ENCODE measurements at places on chromosomes 1 and 21.

DNA sequence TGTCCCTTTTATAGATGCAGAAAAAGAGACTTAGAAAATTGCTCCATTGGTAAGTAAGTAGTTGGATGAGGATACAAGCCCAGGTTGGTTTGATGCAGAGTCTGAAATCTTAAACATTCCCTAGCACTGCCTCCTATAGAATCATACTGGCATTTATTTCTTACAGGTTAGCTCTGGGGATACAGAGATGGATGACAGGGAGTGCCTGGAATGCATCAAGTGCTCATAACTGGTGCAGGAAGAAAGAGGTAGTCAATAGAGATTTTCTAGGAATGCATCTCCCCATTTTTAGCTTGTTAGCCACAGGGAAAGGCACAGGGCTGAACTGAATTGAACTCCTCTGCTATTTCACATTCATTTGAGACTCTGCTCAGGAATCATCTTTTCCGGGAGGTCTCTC lies 269.0 kb upstream of the USP24 start:
- no peak for DNase-seq

GRCh38 chr1:56322211-56322610 lies 257.2 kb downstream of the PLPP3 start:
- DNase-seq: no peak

DNA sequence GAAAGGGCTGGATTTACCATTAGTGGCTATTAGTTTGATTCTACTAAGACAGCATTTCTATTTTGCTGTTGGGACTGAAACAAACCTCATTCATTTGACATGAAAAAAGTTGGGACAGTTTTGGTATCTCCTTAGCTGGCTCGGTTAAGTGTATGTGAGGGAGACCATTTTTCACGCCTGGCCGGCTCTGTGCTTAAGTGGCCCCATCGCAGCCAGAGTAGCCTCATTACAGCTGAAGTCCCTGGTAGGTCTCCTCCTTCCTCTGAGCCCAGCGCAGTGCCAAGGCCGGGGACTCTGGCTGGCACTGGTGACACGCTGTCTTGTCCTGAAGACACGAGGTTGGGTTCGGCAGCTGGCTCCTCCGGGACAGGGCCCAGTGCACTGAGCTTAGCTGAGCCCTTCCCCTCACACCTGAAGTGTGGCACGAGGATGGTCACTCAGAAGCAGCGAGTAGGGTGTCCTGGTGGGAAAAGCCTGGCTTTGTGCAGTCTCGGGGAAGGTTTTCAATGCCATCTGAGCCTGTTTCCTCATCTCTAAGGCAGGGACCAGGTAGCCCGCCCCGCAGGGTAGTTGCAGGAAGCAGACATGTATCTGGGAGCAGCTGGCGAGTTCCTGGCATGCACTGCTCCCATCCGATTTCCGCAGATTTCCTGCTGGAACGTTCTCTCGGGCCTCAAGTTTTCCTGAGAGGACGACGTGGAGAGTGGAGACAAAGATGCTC lies 196.5 kb downstream of the DYRK1A start:
- no peak for DNase-seq

DNA sequence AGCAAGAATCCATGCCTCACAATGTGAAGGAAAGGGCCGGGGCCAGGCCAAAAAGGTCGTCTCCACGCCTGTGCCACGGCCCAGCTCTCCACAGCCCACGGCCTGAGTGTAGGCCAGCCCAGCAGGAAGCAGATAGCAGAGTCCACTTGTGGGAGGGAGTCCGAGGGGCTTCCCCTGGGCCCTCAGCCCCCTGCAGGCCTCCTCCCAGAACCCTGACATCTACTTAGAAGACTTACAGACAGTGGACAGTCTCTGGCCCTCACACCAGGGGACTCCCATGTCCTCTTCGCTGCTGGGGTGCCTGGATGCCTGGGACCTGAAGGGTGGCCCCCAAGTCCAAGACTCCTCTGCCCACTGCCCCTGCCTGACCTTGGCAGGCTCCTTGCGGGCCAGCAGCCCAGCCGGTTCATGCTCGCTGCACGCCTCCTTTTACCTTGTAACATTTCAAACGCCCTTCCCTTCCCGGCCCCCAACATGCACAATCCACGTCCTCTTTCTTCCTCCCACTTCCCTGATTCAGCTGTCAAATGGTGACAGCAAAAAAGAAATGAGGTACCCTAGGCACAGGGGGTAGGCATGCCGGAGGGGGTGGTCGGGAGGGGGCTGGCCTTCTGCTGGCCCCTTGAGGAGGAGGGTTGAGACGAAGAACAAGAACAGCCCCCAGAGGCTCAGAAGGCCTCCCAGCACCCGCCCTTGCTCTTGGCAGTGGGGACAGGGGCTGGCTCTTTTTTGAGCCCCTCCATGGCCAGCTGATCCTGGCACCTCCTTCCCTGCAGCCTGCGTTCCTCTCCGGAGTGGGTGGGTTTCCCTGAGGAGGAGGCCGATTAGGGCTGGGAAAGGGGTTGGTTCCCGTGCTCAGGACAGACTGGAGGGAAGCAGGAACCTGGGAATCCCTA lies 997 bp upstream of the PTPN7 start:
- DNase-seq: no peak

DNA sequence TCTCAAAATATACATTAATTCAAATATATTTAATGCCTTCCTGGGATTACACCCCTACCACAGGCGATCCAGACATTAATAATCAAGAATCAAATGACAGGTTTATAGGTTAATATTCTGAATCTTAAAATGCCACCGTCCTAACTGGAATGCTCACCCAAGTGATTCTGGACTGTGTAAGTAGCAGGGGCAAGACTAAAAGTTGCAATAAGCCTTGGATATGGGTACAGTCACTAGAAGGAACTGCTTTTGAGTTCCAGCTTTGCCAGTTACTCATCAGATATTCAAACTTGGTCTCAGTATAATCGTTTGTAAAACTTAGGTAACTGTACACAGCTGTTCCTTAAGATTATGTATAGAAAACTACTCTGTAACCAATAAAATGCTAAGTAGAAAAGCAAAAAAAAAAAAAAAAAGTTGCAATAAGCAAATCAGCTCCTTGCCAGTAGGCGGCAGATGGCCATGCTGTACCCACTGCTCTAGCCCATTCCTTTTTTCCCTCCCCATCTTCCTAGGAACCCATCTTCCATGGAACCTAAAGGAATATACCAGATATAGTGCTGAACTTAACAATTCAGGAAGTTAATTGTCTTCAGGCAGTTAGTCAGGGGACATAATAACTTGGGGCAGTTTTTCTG lies 10.5 kb downstream of the RO60 start:
- DNase-seq: no peak

DNA sequence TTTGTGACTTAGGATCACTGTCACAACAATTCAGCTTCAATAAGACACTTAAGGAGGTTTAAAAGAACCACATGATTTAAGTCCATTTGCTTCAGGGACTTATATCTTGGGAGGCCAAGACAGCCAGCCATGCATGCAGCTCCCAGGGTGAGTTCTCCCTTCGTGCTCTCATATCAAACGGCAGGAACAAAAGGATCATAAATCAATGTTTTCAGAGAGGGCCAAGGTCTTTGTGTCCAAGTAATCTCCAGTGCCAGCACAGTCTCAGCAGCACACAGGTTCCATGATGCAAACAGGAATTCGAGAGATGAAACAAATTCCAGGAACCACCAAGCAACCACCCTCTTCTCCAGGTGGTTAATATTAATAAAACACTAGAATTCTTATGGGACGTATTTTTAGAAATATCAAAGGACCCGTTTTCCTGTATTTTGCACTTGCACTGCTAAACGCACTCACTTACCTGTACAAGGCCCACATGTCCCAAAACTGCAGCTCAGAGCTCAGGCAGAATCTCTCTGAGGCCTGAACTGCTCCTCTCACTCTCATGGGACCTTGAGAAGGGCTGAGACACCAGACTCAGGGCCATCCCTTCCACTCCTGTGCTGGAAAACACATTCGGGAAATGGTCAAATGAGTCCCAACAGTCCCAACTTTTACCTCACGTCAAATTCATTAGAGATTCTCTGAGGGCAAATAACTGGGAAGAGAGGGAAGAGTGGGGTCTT lies 100.0 kb upstream of the RAB4A start:
- no peak for DNase-seq

GRCh38 chr1:246043556-246043955 lies 463.5 kb downstream of the SMYD3 start:
- DNase-seq: no peak
